A549 treated with ZK216348 at 1 μM for 4 hours (cell line): ENCODE measurements at places on chromosomes 2 and 18. TPM values are rescaled to one million over a fixed set of nuclear protein-coding genes. Genes with fewer than 3 reads are reported as not detected.

The RAPGEF4 gene
- total RNA-seq: 0.20 to 0.27 TPM (median 0.25 TPM) in 4 of 5 replicates, not detected in the other

The ASXL3 gene
- not detected in 5 replicates for total RNA-seq

The SH3BP4 gene
- total RNA-seq: 30.2 to 43.1 TPM (median 36.3 TPM) in 5 replicates

The DNAJC5G gene
- not detected in 5 replicates for total RNA-seq

The MALL gene
- 131 to 207 TPM (median 152 TPM) in 5 replicates for total RNA-seq

The RAB6C gene
- total RNA-seq: not detected in 5 replicates

The CRYBA2 gene
- total RNA-seq: not detected in 5 replicates

The SPATA3 gene
- not detected in 5 replicates for total RNA-seq

The AGXT gene
- total RNA-seq: not detected in 5 replicates

The VWC2L gene
- not detected in 5 replicates for total RNA-seq

The GNLY gene
- 0.38 TPM in 1 of 5 replicates, not detected in the others for total RNA-seq

The RND3 gene
- total RNA-seq: 48.7 to 72.5 TPM (median 58.7 TPM) in 5 replicates

The FAM161A gene
- 5.0 to 9.9 TPM (median 8.1 TPM) in 5 replicates for total RNA-seq

The GALR1 gene
- not detected in 5 replicates for total RNA-seq

The SCTR gene
- not detected in 5 replicates for total RNA-seq

The CRYGC gene
- total RNA-seq: not detected in 5 replicates

The TLX2 gene
- 0.15 to 0.74 TPM (median 0.21 TPM) in 5 replicates for total RNA-seq

The MC2R gene
- total RNA-seq: not detected in 5 replicates

The BCL11A gene
- total RNA-seq: 0.07 to 0.78 TPM (median 0.51 TPM) in 3 of 5 replicates, not detected in the others

The MGAT4A gene
- total RNA-seq: 1.3 to 2.3 TPM (median 2.0 TPM) in 5 replicates

The GKN2 gene
- 2.7 to 6.0 TPM (median 3.7 TPM) in 5 replicates for total RNA-seq

The NPHP1 gene
- 5.4 to 11.7 TPM (median 8.1 TPM) in 5 replicates for total RNA-seq

The SERPINB3 gene
- 0.12 to 0.19 TPM (median 0.14 TPM) in 4 of 5 replicates, not detected in the other for total RNA-seq

The SLC4A3 gene
- 1.9 to 4.4 TPM (median 3.2 TPM) in 5 replicates for total RNA-seq

The NT5DC4 gene
- not detected in 5 replicates for total RNA-seq

The TMEM200C gene
- total RNA-seq: not detected in 5 replicates

The FLACC1 gene
- 0.34 to 0.57 TPM in 2 of 5 replicates, not detected in the others for total RNA-seq

The SPATS2L gene
- total RNA-seq: 127 to 148 TPM (median 141 TPM) in 5 replicates

The LOXHD1 gene
- total RNA-seq: not detected in 5 replicates

The SERPINB4 gene
- total RNA-seq: 0.17 to 0.25 TPM (median 0.18 TPM) in 3 of 5 replicates, not detected in the others

The SP110 gene
- 5.6 to 8.7 TPM (median 7.6 TPM) in 5 replicates for total RNA-seq

The HNRNPLL gene
- total RNA-seq: 18.8 to 27.8 TPM (median 25.5 TPM) in 5 replicates

The DUSP2 gene
- total RNA-seq: 0.22 to 0.56 TPM (median 0.54 TPM) in 4 of 5 replicates, not detected in the other

The ERMN gene
- not detected in 5 replicates for total RNA-seq

The TUBA3E gene
- total RNA-seq: 0.62 to 0.97 TPM (median 0.78 TPM) in 5 replicates

The LYPD1 gene
- total RNA-seq: 12.0 to 19.6 TPM (median 15.8 TPM) in 5 replicates

The ANKRD30BL gene
- total RNA-seq: not detected in 5 replicates

The HNMT gene
- 0.36 to 2.4 TPM (median 1.3 TPM) in 5 replicates for total RNA-seq

The ST8SIA5 gene
- 0.18 TPM in 1 of 5 replicates, not detected in the others for total RNA-seq

The RTP5 gene
- total RNA-seq: not detected in 5 replicates

The ST3GAL5 gene
- total RNA-seq: 26.3 to 55.5 TPM (median 39.5 TPM) in 5 replicates

The MYOM1 gene
- total RNA-seq: 0.07 to 0.28 TPM (median 0.12 TPM) in 5 replicates

The RRM2 gene
- 178 to 242 TPM (median 221 TPM) in 5 replicates for total RNA-seq

The CYRIA gene
- total RNA-seq: 0.04 to 0.60 TPM (median 0.17 TPM) in 5 replicates

The MYO5B gene
- 8.4 to 12.8 TPM (median 11.0 TPM) in 5 replicates for total RNA-seq

The MOGAT1 gene
- not detected in 5 replicates for total RNA-seq

The TUBB8B gene
- total RNA-seq: not detected in 5 replicates

The CDH7 gene
- 0.02 TPM in 1 of 5 replicates, not detected in the others for total RNA-seq
